CD4-positive, alpha-beta T cell treated with Interleukin-17A for 1 hour (primary cell): ENCODE measurements at places on chromosomes 1 and 21.

DNA sequence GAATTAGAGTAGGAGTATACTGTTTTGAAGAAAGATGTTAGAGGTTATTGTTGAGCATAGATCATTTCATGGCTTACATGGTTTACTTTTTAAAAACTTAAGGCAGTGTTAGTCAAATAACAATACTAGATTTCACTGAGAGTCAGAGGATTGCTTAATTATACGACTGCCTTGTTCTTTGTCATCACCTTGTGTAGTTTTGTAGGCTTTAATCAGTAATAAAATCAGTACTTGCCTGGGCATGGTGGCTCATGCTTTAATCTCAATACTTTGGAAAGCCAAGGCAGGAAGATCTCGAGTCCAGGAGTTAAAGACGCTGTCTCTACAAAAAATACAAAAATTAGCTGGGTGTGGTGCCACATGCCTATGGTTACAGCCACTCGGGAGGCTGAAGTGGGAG lies 41.3 kb upstream of the GPR52 start:
- no peak for DNase-seq

- no peak for DNase-seq
These were observed 220.3 kb upstream of the NFIA start for GRCh38 chr1:60861961-60862567.

- DNase-seq = peak; percentile 64
These were observed 4.4 kb upstream of the BARHL2 start for GRCh38 chr1:90721210-90722194.

- no peak for DNase-seq
These were observed 20.3 kb downstream of the CD1B start for GRCh38 chr1:158311066-158311465.

- DNase-seq = no peak
These were observed 8.4 kb upstream of the NPHP4 start for GRCh38 chr1:6000444-6001288.

DNA sequence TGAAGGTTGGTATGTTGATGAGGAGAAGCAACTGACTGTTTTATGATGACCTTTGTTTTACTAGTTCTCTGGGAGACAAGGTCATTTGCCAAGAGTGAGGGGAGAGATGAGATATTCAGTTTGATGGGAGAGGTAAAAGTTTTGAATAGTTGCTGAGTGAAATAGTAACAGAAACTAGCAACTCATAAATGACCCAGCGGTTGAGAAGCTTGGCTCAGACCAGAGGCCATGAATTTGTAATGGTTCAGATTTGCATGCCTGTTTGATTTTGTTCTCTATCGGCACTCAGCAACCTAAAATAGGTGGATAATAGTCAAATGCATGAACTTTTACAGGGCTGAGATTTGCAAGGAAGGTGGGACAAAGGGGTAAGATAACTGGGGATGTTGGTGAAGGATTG lies 6.6 kb downstream of the CCDC30 start:
- no peak for DNase-seq

DNA sequence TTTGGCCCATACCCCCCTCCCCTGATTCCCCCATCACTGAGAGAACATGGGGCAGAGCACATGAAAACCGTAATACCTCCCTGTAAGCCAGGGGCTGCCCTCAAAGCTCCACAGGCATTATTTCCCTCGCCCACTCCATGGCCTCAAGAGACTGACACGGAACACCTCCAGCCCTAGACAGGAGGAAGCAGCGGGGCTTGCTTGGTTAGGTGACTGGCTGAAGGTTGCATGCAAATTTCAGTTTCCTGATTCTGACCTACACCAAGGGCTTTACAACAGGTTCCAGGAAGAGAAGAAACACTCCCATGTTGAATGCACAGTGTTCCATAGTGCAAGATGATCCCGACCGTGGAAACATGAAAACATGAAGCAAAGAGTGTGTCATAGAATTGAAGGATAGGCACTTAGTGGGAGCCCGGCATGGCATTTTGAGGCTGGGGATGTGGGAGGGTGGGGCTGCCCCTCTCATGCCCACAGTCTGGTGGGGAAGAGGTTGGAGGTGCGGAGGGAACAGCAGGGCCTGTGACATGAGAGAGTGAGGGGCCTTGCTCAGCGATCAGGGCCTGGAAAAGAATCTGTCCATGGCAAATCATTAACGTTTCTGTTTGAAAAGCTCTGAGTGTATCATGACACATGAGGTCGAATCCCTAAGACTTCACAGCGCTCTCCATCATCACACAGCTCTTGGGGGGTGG lies 33.5 kb downstream of the GPR137B start:
- DNase-seq = no peak

- no peak for DNase-seq
These were observed 20.1 kb downstream of the KDM1A start for GRCh38 chr1:23039308-23039826.

GRCh38 chr1:9086045-9086444 lies 16.6 kb upstream of the SLC2A5 start:
- DNase-seq = no peak

DNA sequence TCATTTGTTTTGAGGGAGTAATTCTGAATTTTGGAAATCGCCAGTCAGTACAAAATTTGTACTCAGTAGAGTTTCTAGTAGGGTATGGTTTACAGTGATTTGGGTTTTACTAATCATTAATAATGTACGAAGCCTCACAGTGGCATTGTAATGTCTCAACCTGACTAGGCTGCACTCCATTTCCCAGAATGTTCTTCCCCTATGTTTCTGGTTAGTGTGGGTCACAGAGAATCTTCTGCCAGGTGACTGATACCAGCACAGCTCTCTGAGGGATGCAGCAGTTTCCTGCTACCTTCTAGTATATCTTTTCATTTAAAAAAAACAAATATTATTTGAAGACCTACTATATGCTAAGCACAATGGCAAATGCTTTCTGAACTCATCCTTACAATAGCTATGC lies 112.9 kb downstream of the PTPN14 start:
- DNase-seq = no peak

DNA sequence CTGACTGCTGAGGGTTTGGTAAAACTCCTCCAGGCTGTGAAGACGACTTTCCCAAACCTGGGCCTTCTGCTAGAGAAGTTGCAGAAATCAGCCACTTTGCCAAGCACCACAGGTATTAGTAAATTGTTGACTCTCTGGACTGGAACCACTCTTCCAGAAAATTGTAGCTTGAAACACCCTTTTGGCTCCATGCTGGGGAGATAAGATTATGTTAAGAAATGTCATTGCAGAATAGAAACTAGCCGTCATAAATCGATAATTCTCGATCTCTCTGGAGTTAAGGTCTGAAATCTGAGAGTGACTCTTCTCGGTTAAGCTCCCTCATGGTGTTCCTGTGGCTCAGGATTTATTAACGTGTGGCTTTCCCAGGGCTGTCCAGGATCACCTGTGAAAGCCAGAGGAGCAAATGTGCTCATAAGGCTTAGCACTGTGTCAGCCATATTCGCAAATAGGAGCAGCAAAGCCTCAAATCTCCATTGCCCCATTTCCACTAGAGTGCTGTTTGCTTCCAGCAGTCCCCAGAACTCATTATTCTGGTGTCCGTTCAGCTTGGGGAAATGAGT lies 54.6 kb downstream of the ZBTB40 start:
- no peak for DNase-seq

GRCh38 chr1:3706651-3707297 lies 45.5 kb upstream of the CCDC27 start:
- DNase-seq = no peak

DNA sequence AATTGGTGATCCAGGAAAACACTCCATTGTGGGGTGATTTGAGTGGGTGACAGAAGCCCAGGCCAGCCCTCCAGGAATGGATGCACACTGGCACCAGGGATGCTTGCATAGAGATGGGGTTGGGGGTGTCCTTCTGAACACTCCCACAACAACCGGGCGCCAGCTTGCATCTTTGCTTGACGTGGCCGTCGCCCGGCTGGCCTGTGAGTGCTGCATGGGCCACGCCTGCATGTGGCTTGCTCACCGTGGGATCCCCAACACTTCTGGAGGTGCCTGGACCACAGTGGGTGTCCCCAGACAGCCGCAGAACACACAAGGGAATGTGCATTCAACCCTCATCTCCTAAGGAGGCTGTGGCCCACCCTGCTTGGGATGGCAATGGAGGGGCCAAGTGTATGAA lies 55.1 kb downstream of the SIK1 start:
- no peak for DNase-seq

GRCh38 chr1:213962508-213962907 lies 25.3 kb upstream of the PROX1 start:
- DNase-seq = no peak

DNA sequence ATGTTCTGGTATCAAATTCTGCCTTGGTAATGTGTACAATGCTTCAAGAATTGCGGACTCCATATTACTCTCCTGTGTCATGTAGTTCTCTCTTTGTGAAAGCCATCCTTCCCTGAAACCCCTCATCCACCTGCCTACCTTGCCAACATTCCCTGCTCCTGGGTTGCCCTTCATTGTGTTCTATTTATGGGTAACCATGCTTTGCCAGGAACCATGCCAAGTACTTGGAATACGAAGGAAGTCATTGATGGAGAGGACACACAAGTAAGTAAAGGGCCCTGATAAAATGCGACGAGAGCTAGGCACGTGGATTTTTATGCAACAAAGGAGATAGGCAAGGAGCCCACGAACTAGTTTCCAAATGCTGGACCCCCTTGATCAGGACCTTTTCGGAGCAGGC lies 300.8 kb downstream of the DISC1 start:
- DNase-seq = no peak

GRCh38 chr1:95197616-95198252 lies 36.3 kb upstream of the RWDD3 start:
- no peak for DNase-seq

GRCh38 chr1:201838381-201838780 lies 9.4 kb downstream of the IPO9 start:
- DNase-seq = no peak

DNA sequence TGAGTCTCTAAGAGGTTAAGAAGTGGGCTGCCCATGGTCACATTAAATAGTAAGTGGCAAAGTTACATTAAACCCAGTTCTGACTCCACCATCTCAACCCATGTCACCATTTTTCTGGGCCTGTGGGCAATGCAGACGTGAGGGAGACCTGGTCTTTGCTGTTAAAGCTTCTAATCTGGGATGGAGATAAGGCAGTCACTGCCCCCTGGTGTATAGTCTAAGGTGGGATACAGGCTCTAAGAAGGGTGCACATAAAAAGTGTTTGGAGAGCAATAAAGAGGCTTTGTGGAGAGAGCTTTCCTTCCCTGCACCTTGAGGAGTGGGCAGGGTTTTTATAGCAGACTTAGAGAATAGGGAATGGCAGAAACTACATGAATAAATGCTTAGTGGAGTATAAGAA lies 141.3 kb downstream of the ROR1 start:
- DNase-seq = no peak

DNA sequence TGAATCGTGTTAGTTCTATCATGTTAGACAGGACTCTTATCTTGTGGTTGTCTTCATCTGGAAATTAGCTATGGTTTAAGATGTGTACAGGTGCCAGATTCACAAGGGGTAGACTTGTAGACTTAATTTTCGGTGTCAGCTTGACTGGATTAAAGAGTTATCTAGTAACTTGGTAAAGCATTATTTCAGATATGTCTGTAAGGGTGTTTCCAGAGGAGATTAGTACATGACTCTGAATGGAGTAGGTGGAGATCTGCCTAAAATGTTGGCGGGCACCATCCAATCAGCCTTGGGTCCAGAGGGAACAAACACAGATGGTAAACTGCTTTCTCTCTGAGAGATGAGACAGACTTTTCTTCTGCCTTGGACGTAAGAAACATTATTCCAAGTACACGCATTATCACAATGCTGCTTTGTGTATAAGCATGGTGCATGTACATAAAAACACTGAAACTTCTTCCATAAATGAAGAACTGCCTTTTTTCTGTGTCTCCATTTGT lies 434.6 kb downstream of the SMYD3 start:
- DNase-seq = no peak

DNA sequence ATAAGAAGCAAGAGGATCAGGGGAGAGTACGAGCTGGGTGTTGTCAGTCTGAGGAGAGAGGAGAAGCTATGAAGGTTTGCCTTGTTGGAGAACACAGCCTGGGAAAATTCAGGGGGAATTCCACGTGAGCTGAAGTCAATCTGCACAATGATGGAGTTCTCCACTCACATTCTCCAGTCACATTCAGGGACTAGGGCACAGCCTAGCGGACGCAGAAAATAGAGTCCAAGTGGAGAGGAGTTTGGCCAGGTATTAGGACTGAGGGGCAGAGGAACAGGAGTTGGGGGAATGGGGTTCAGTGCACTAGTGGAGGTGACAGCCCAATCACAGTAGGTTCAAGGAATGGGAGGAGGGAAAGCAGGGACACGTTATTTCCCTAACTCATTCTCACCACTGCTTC lies 124.0 kb downstream of the KCNH1 start:
- no peak for DNase-seq

- DNase-seq = no peak
These were observed 83.1 kb upstream of the AJAP1 start for GRCh38 chr1:4571263-4571662.

DNA sequence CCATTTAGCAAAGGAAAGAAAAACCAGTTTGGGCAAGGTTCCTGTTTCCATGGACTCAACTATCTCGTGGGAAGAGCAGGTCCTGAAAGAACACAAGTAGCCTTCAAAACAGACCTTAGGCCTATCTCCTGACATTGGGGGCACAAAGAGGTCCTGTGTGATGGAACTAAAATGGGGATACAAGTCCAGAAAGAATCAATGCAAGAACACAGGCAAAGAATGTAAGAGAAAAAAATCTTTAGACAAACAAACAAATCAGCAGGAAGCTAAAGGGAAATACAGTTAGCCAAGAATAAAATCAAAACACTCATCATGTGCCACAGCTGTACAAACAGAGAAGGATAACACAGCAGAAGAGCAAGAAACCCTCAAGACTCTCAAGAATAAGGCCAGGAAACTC lies 28.2 kb downstream of the SLC30A10 start:
- no peak for DNase-seq

- DNase-seq = no peak
These were observed 24.7 kb upstream of the ADGRB2 start for GRCh38 chr1:31788825-31789256.

DNA sequence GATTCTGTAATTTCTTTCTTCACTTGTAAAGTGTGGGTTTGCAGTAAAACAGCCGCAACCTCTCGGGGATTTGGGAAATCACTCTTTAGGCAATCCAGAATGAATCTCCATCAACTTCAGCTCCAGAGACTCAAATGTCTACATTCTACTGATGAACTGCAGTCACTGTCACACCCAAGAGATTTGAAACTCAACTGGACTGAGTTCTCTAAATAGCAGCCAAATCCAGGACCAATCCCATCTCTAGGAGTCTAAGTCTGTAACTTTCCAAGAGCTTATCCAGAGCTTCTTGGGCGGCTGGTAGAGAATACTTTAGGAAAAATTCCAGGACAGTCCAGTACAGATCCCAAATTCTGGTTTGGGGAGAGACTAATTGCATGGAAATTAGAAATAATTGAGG lies 62.9 kb downstream of the ADAMTS1 start:
- DNase-seq = no peak
